ENCODE measurements at places on chromosomes 1 and 21.

DNA sequence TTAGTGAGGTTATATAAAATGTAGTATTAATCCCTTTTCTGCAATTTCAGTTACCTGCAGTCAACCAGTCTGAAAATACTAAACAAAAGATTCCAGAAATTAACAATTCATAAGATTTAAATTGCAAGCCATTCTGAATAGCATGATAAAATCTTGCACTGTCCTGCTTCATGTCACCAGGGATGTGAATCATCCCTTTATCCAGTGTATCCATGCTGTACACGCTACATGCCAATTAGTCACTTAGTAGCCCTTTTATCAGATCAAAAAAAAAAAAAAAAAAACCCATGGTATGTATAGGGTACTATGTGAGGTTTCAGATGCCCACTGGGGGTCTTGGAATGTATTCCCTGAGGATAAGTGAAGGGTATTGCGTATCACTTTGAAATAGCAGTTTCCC lies 191.3 kb upstream of the HP1BP3 start:
- DNase-seq: no peak

DNA sequence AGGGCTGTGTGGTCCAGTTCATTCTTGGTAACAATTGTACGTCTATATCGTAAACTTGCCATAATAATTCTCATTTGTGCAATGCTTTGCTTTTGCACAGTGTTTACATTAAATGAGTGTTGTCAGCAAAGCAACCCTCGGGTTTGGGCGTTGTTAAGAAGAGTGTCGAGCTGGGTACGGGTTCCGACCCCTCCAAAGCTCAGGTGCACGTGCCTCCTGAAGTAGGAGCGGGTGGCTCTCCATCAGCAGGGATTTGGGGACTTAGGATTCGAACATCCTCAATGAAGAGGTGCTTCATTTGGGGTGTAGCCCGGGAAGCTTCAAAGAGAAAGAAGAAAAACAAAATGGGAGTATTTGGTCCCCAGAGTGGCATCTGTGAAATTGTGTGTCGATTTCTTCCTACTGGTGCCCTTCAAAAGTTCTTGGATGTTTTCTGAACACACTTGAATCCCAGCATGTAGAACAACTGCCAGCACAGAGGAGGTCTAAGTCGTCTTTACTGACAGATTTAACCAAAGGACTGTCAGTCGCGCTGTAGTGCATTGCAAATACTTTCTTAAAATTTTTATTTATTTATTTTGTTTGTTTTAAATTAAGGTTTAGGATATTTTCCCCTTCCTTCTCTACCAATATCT lies 1.1 kb downstream of the TRIM58 start:
- no peak for DNase-seq

GRCh38 chr1:23514111-23514679 lies 16.8 kb downstream of the E2F2 start:
- no peak for DNase-seq

DNA sequence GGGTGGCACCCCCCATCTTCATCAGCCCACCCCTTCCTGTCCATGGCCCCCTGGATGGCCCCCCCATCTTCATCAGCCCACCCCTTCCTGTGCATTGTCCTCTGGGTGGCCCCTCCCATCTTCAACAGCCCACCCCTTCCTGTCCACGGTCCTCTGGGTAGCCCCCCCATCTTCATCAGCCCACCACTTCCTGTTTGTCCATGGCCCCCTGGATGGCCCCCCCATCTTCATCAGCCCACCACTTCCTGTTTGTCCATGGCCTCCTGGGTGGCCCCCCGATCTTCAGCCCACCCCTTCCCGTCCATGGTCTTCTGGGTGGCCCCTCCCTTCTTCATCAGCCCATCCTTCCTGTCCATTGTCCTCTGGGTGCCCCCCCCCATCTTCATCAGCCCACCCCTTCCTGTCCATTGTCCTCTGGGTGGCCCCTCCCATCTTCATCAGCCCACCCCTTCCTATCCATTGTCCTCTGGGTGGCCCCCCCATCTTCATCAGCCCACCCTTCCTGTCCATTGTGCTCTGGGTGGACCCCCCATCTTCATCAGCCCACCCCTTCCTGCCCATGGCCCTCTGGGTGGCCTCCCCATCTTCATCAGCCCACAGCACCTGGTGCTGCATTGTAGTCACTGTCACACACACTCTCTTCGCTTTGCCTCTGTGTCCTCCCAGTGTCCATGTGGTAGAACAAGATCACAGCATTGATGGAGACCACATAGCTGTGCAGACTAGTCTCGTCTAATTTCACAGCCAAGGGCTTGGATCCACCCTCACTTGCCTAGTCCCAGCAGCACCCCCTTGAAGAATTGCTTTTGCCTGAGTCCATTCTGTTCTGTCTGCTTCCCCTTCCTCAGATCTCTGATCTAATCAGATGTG lies 95.9 kb downstream of the PCBP3 start:
- no peak for DNase-seq

DNA sequence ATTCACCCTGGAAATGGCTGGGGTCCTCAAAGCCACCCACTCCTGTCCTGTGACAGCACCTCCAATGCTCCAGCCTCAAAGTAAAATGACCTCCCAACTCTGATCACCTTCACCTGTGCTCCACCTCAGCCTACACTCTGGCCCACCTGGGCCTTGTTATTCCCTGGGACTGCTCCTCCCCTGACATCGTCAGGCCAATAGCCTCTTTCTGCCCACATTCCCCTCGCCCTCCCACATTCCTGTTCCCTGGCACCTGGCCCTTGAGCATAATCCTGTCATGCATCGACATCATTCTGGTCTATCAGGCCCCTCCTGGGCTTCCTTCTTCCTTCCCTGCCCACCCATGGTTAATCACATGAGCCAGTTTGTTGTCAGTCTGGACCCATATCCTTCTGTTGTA lies 13.2 kb upstream of the BCAR3 start:
- peak; percentile 67 for DNase-seq

- DNase-seq: peak; percentile 35
Measured at GRCh38 chr1:41102653-41103052, 81.1 kb upstream of the SLFNL1 start.

DNA sequence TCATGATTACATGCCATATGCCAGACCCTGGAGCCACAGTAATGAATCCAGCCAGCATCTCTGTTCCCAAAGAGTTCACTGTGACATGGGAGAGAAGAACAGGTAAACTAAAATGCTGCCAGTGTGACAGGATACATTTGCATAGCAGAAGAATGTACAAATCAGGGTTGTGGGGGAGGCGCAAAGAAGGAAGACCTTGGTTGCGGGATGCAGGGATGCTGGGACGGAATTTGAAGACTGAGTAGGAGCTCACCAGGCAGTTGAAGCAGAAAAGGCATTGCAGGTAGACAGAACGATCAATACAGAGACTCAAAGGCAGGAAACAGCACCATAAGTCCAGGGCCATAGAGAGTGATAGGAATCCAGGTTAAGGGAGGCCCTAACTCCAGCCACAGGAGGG lies 180.3 kb upstream of the ZC3H12A start:
- DNase-seq: no peak

DNA sequence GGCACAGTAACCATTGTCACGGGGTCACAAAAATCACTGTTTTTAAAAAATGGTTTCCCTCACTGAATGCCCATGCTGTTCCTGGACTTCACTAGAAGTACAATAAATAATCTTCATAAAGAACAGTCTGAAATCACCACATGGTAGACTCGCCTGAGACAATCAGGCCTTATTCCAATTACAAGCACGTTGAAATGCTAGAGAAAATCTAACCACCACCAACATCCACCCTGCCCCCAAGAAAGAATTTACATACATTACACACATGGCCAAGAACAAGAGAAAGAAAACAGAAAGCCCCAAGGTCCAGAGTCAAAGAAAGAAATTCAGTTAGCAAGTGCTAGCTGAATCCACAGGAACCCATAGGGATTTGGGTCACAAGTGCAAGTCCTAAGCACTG lies 107.0 kb upstream of the ERG start:
- no peak for DNase-seq

GRCh38 chr1:219666242-219666641 lies 53.3 kb upstream of the ZC3H11B start:
- no peak for DNase-seq

DNA sequence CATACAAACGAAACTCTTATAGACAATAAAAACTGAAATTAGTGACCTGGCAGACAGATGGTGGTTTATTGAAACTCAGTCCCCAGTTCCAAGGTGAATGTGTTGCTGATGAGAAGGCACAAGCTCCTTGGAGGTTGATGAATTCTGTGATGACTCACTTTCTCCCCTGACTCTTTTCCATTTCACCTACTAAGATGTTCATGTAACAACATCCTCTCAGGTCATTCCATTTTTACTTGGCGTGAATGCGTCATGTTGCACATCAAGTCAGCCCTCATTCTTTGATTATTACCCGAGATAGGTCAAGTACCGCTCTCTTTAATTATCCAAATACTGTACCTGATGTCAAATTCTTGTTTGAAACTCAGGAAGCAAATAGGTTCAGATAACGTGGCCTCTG lies 10.1 kb upstream of the IL10RB start:
- DNase-seq: no peak

DNA sequence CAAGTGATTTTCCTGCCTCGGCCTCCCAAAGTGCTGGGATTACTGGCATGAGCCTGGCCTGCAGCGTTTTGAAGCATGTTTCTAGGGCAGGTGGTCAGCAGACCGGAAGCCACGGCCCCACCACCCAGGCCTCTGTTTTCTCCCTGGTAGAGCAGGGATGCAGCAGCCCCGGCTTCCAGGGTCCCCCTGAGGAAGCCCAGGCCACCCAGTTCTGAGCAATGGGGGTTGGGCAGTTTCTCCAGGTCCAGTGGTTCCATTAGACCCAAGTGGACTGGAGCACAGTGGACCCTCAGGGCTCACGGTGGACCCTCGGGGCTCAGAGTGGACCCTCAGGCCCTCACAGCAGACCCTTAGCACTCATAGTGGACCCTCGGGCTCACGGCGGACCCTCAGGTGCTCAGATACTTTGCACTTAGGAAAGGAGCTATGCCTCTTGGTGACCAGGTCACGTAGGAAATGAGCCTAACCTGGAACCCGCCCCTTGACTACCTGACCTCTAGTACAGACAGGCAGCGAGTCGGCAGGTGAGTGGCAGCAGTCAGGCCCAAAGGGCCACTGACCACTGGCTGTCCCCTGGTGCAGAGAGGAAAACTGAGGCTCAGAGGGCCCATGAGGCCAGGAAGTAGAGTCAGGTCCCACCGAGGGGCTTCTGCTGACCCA lies 4.6 kb upstream of the FNDC10 start:
- DNase-seq: no peak

GRCh38 chr1:96992871-96993270 lies 271.3 kb downstream of the PTBP2 start:
- DNase-seq: no peak

DNA sequence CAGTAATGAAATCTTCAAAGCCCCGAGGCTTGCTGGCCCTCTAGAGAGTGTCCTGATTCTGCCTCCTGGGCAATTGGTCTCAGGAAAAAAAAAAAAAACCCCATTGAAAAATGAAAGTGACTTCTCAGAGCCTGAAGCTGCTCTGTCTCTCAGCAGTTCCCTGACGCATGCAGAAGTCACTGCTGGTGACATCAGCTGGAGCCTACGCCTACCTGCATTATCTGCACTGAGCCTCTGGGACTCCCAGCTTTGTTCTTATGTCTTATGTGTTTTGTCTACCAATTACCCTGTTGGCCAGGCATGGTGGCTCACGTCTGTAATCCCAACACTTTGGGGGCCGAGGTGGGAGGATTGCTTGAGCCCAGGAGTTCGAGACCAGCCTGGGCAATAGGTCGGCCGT lies 10.1 kb upstream of the SLC25A33 start:
- DNase-seq: no peak

DNA sequence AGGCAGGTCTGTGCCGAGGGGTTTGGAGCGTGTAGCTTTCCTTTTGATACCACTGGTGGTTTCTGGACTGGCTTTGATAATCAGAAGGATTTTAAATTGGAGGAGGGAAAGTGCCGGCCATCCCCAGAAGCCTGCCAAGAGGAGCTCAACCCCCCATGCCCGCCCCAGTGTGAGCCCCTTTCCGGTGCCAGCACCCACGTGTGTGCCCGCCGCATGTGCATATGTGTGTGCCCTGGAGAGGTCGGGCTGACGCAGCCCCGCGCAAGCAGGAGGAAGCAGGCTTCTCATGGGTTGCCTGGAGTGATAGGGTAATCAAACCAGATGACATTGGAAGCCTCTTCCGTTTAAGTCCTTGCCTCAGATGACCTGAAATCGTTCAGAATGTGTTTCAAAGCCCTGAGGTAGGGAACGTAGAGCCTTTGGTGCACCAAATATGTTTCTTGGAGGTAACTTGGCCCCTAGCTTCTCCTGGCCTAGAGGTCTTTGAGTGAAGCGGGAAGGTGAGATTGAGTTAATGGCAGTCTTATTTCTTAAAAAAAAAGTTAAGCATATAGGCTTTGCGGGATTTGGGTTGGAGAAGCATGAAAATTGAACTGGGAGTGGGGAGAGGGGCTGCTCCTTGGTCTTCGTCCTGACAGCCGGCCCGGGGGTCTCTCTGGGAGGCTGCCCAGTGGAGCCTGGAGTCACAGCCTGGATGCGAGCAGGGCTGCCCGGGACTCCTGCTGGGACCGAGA lies 34.1 kb upstream of the ARHGEF16 start:
- DNase-seq: no peak

DNA sequence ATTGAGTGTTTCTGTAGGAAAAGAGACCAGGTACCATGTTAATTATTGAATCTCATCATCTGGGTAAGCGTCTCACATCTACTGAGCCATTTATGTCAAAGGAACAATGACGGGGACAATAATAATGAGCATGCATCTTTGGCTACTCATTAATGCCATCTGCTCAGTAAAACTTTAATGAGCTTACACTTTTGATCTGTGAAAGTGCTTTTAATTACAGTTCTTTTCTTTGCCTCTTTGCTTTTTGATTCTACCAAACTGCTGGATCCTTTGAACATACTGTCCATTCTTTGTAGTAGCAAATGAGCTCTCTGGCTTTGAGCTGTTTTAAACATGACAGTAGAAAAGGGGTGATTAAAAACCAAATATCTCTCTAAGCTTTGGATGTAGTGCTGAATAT lies 181.2 kb upstream of the IVNS1ABP start:
- no peak for DNase-seq

DNA sequence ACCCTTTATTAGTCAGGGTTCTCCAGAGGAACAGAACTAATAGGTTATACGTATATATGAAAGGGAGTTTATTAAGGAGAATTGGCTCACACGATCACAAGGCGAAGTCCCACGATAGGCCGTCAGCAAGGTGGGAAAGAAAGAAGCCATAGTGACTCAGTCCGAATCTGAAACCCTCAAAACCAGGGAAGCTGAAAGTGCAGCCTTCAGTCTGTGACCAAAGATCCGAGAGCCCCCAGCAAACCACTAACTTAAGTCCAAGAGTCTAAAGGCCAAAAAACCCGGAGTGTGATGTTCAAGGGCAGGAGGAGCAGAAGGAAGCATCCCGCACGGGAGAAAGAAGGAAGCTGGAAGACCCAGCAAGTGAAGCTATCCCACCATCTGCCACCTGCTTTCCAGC lies 9.9 kb downstream of the IFNLR1 start:
- DNase-seq: no peak

DNA sequence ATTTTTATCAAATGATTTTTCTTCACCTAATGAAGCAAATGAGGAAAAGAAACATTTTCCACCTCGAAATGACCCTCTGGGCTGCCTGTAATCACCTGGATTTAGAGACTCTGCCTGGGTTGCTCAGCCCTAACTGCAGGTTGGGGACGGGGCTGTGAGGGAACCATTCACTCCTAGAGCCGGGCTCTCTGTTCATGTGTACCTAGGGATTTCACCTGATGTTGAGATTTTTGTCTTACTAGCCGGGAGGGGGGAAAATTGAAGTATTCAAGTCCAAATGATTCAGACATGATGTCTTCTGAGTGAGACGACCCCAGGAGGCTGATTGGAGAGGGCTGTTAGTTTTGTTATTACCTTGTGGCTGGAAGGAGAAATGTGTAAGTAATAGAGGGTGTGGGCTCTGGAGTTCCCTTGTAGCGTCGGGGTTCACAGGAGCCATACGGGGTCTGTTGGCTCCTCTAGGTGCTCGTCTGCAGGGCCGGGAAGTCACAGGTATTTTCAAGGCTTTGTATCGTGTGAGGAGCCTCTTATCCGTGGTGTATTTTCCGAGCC lies 42.3 kb upstream of the PWP2 start:
- no peak for DNase-seq

Data from A172 (cell line).